DMS79 treated with DMSO at 0.1 percent for 48 hours (cell line): ENCODE measurements at places on chromosomes 7 and 10.

DNA sequence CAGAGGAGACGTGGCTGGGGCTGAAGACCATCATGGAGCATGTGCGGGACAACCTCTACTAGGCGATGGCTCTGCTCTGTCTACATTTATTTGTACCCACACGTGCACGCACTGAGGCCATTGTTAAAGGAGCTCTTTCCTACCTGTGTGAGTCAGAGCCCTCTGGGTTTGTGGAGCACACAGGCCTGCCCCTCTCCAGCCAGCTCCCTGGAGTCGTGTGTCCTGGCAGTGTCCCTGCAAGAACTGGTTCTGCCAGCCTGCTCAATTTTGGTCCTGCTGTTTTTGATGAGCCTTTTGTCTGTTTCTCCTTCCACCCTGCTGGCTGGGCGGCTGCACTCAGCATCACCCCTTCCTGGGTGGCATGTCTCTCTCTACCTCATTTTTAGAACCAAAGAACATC, 22.0 kb upstream of the CPA5 start:
- DNase-seq = no peak

DNA sequence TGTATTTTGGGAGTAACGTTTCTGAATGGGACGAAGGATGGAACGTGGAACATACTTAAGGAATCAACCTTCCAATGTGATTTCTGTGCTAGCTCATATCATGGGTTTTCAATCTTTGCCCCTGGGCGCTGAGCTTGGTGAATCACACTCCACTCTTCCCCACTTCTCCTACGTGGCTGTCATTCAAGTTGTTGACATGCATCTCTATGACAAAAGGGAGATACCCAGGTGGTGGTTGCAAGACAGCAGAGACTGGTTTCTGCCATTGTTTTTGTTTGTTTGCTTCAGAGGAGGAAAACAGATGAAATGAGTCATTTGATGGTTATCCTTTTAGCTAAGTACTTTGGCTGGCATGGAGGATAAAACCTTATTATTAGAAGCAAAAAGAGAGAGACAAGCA, 573.9 kb downstream of the GATA3 start:
- no peak for DNase-seq

- peak; percentile 26 for DNase-seq
Measured at GRCh38 chr10:72611783-72612182, 14.1 kb downstream of the MICU1 start.

- no peak for DNase-seq
Measured at GRCh38 chr7:97022491-97023306, 1.9 kb downstream of the DLX5 start.

GRCh38 chr7:8147760-8148463, 114.1 kb downstream of the ICA1 start:
- peak; percentile 56 for DNase-seq

- no peak for DNase-seq
Measured at GRCh38 chr7:129351320-129351719, 82.9 kb upstream of the STRIP2 start.

- DNase-seq = no peak
Measured at GRCh38 chr10:28922127-28922526, 244.8 kb downstream of the BAMBI start.

DNA sequence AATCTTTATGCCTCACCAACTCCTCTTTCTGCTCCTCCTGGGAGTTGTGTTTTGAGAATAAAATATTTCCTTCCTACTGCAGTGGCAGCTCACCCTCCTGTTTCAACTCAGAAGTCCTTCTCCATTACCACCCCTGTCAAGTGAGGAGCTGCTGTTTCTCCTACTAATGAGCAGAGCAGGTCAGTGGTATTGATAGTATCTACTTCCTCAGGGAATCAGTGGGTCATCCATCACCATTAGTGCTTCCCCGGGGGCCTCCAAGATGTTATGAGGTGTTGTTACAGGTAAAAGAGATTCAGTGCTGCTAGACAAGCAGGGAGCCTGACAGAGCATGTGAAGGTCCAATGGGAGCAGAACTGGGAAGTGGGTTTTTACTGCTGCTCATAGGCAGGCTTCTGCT, 795.2 kb downstream of the REEP3 start:
- no peak for DNase-seq

DNA sequence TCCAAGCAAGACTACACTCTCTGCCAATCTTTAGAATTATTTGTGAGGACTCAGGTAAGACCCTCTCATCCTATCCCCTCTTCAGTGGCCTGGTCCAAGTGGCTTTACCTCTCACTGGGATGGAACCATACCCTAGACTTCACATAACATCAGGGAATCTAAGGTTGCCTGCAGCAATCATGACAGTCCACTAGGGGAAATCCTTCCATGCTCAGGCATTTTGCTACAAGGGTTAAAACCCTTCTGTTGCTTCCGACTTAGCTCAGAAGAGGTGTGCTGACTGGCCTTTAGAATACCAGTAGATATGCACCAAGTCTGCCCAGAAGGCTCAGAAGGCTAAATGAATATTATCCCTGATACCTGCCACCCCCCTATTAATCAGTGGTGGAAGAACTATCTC, 24.9 kb upstream of the NPS start:
- DNase-seq = no peak

- DNase-seq = no peak
Measured at GRCh38 chr7:143322760-143323633, 7.1 kb downstream of the CLCN1 start.

- no peak for DNase-seq
Measured at GRCh38 chr10:71696628-71697326, 22.8 kb downstream of the C10orf105 start.

- no peak for DNase-seq
Measured at GRCh38 chr10:129857242-129857960, 106.7 kb downstream of the EBF3 start.

DNA sequence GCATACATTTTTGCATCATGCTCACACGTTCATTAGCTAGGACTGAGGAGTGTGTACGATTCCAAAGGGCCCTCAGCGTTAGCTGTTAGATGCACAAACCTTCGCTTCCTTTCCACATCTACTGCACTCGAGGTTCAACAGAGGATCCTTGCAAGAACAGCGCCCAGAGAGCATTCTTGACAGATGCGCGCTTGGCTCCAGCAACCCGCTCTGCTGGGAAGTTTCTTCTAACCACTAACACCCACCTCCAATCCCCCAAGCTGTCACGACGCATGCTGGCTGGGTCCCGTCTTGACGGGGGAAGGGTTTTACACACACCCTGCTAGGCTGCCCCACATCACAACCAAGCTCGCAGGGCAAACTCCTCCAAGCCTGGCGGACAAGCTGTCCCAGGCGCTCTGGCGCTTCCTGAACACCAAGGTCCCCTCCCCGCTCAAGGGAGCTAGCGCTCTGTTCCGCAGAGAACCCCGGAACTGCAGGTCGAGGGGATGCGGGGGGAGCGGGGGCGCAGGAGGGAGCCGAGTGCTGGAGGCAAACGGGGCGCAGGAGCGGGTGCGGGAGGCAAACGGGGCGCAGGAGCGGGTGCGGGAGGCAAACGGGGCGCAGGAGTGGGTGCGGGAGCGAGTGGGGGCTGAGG, 653 bp upstream of the ADRB1 start:
- DNase-seq = no peak

GRCh38 chr7:28383975-28384374, 28.3 kb upstream of the CREB5 start:
- DNase-seq = no peak

GRCh38 chr7:48595756-48596155, 328.6 kb upstream of the CDC14C start:
- DNase-seq = no peak

GRCh38 chr10:126504761-126505112, 116.5 kb upstream of the ADAM12 start:
- DNase-seq = no peak

- no peak for DNase-seq
Measured at GRCh38 chr7:114343949-114344708, 70.5 kb upstream of the FOXP2 start.

DNA sequence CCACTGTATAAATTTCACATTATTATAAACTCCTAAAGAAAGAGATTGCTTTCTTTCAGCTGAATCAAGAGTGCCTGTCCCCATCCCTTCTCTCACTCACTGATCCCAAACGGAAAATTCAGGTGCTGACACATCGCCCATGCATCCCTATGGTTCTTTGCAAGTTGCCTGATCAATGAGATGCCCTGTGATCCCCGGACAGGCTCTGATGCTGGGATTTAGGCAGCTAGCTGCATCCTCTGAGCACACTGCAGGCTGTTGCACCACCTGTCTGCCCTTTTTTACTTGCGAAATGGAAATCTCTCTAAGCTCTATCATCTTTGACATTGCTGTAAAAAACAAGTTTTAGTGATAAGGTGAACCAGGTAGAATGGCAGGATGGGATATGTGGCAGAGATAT, 456.5 kb downstream of the GATA3 start:
- no peak for DNase-seq

DNA sequence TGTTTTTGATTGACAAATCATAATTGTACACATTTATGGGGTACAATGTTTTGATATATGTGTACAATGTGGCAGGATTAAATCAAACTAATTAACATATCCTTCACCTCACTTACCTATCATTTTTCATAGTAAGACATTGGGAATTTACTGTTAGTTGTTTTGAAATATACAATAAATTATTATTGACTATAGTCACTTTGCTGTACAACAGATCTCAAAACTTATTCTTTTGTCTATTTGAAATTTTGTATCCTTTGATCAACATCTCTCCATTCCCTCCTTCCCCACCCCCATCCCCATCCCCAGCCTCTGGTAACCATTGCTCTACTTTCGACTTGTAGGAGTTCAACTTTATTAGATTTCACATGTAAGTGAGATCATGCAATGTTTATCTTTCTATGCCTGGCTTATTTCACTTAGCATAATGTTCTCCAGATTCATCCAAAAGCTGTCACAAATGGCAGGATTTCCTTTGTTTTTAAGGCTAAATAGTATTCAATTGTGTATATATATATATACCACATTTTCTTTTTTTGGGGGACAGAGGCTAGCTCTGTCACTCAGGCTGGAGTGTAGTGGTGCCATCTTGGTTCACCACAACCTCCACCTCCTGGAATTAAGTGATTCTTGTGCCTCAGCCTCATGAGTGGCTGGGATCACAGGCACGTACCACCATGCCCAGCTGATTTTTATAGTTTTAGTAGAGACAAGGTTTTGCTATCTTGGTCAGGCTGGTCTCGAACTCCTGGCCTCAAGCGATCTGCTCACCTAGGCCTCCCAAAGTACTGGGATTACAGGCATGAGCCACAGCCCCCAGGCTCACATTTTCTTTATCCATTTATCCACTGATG, 23.3 kb upstream of the SLC26A5 start:
- DNase-seq = no peak

DNA sequence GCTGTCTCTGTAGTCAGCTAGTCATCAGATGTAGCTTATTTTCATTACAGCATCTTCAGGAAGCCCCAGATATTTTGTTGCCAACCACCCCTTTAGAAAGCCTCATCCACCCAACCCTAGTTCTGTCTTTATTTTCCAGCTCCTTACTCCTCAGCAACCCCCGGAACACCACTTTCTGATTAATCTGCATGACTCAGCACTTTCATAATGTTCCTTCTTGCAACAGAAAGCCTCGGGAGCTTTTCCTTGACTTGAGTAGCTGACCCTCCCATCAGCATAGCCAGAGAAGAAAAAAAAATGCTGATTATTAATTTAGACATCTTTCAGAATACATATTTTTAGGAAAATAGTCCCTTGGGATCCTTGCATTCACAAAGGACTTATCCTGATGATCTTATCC, 244.0 kb upstream of the CXCL12 start:
- no peak for DNase-seq

- DNase-seq = no peak
Measured at GRCh38 chr7:2855386-2855785, 11.3 kb upstream of the GNA12 start.

GRCh38 chr10:129122846-129123245, 344.2 kb upstream of the MGMT start:
- DNase-seq = no peak

DNA sequence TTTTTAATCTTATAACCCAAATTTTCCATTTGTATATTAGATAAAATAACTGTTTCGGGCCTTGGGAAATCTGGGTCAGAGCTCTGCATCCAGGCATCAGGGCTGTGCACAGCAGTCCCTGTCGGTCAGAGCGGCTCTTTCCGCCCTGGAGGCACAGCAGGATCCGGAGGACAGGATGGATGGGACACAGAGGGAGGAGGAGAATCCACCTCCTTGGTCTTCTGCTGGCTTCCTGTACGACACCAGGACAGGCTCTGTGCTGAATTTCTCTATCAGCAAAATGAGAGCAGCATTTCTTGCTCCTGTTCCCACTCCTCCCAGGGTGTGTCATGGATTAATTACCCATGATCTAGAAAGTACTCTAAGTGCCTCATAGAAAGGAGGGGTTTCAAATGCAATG, 254.9 kb downstream of the SKAP2 start:
- DNase-seq = peak; percentile 30

GRCh38 chr10:36171953-36172940, 530.2 kb upstream of the FZD8 start:
- DNase-seq = no peak

DNA sequence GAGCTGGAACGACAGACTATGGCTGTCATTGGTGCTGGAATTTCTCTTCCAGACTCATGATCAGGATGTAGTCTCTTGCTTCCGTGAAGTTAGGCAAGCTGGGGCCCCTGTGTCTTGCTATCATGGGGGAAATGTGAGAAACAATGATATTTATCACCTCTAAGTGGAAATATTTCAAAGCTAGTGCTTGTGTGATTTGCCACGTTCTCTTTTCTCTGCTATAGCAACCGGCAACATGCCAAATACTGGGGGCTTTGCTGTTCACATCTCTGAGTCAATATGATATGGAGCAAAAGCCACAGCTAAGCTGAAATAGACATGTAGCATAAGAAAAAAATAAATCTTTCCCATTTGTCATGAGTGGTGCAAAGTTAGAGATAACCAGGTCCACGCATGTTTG, 668.2 kb upstream of the IGFBP3 start:
- no peak for DNase-seq

GRCh38 chr7:27901028-27901760, 161.2 kb downstream of the TAX1BP1 start:
- DNase-seq = peak; percentile 83

GRCh38 chr10:97128039-97128492, 57.7 kb downstream of the SLIT1 start:
- peak; percentile 25 for DNase-seq

- peak; percentile 58 for DNase-seq
Measured at GRCh38 chr7:25804154-25804553, 347.8 kb upstream of the NFE2L3 start.

- no peak for DNase-seq
Measured at GRCh38 chr7:44272456-44272855, 52.9 kb downstream of the CAMK2B start.

DNA sequence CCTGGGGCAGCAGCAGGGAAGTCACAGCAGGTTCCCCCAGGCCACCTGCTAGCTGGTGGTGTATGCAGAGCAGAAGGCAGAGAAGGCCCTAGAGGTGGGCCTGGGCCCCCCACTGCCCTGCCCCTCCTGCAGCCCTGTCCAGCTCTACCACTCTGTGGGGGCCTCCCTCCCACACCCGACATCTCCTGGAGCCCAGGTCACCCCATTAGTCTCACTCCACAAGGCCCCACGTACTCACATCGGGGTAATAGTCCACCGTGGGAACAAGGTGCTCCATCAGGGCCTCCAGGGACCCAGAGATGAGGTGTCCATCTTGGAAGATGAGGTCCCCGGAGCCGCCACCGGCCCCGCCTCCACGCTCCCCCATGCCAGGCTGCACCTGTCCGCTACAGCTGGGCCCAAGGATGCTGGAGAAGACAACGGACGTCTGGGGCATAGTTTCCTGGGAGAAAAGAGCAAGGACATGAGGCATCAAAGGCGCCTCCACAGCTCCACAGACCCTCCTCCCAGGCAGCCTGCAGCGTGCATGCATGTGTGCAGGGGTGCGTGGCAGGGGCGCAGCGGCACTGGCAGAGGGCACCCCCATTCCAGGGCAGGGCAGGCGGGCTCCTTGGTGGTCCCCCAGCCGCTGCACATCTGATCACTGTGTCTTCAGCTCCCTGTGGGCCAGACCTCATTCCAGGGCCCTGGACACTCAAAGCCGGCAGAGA, 61.0 kb downstream of the RASGEF1A start:
- DNase-seq = no peak
